SK-N-DZ (cell line): ENCODE measurements at places on chromosomes 4 and X.

DNA sequence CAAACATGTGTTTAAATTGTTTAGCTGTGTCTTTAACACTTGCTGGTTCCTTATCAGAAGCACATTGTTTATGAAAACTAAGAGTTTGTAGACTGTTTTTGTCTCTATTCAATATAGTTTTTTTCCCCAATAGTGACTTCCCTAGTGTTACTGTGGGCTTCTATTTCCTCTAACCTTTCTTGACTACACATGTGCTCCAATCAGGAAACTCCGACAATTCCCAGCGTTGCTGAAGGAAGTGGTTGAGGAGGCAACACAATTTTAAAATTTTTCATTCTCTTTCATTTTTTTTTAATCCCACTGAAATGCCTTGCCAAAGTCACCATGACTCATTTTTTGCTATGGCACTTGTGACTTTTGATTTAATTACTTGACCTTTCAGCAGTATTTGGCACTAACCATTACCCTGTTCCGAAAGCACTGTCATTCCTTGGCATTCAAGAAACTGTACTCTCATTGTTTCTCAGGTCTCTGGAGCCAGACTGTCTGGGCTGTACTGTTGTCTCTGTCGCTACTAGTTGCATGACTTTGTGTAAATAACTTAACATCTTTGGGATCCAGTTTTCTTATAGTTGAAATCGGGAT lies 67.6 kb upstream of the FREM3 start:
- DNase-seq, result no peak

DNA sequence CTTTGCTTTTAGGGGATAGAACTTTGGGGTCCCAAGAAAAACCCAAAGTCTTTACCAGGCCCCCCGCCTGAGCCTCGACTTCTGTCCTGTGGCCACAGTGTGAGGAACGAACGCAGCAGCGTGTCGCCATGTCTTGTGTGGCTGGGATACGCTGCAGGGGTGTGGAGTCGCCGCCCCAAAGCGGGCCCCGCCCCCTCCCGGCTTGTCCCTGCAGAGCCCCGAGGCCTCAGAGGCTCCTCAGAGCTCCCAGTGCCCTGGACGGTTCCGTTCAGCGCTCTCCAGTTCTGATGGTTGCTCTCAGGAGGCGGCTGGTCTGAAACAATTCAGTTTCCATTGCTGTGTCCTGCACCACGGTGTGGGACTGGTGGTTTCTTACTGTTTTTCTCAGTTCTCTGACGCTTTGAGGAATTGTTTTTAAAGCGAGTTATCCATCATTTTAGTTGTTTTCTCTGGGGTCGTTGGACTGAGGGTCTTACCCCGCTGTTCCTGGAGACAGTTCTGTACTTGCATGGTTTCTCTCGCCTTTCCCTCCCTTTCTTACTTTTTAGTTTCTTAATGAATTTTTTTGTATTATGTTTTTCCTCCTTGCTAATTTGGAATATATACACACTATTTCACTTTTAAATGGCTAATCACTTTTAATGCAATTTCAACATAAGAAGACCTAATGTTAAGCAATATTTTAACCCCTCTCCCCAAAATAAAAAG lies 1.6 kb upstream of the IDUA start:
- DNase-seq, result no peak

DNA sequence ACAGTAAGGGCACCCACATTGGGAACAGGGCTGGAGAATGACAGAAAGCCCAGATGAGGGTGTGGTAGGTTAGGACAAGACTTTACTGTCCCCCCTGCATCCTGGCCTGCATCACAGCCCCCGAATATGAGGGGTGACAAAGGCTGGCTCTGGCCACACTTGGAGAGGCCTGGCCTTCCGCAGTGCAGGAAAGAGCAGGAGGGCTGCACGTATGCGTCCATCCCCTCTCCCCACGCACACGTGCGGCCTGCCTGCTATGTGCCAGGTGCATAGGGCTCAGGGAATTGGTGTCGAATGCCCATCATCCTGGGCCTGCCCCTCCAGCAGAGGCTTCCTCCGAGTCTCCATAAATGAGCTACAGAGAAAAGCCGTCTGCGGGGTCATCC lies 80.5 kb downstream of the ABLIM2 start:
- DNase-seq, result no peak

GRCh38 chr4:52687696-52688095 lies 28.6 kb upstream of the USP46 start:
- no peak for DNase-seq

GRCh38 chr4:22488106-22488505 lies 27.8 kb downstream of the ADGRA3 start:
- DNase-seq, result no peak

DNA sequence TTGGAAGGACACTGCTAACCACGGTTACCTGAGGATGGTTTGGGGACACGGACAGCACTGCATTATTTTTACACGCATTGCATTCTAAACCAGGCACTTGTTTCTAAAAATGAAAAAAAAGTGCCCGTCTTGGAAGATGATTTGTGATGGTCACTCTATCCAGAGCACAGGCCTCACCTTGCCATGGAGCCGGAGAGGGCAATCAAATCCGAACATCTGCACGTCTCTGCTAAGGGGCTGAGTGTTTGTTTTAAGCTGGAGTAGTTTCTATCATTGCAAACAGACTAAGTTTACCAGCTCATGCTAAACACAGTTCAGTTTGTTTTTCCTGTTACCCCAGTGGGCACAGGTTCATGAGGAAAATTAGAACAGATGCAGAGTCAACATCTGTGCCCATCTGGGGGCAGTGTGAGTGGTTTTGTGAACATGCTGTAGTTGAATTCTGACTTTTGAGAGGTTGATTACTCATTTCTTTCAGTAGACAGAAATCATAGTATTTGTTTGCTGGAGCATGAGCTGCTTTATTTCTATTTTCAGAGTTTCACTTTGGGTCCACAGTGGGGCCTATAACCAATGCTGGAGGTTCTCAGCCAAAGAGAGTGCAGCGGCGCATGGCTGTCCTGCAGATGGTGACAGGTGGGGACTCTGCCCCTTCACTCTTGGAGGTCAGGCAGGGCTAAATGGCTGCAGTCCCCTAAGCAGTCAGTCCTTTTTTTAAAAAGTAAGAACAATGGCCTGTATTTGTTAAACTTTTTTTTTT lies 65.4 kb upstream of the ENPP6 start:
- no peak for DNase-seq

DNA sequence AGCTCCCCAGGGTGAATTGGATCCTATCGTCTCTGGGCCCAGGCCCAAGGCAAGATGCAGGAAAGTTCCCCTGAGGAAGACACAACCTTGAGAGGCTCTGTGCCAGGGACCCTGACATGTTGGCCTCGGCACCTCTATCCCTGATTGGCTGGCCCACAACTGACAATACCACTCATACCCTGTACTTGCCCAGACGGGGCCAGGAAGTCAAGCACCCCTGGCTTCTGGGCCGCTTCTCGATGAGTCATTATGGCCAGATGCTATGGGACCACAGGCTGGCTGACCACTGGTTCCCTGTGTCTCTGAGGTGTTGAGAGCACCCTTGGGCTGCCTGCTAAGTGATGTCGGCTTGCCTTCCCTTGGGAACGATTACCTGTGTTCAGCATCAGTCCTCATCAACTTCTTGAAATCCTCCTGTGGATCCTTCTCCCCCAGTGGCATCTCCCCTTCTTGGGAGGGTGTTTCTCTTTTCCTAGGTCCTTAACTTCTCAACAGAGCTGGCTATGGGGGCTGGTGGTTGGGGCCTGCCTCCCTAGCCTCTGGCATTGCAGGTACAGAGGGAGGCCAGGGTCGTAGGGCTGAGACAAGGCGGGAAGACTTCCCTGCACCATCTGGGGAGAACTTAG lies 54.5 kb upstream of the MAMLD1 start:
- DNase-seq, result no peak

DNA sequence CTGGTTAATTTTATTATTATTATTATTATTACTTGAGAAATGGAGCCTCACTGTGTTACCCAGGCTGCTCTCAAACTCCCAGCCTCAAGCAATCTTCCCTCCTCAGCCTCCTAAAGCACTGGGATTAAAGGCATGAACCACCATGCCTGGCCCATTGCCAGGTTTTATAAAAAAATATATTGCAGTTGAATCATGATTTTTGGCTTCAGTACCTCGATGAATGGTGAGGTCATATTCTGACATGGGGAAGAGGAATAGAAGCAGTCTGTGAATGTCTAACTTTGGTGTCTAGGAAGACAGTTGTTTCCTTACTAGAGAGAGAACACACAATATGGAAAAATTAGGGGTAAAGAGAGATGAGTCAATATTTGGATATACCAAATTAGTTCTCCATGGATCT lies 32.0 kb downstream of the CCSER1 start:
- DNase-seq, result no peak

DNA sequence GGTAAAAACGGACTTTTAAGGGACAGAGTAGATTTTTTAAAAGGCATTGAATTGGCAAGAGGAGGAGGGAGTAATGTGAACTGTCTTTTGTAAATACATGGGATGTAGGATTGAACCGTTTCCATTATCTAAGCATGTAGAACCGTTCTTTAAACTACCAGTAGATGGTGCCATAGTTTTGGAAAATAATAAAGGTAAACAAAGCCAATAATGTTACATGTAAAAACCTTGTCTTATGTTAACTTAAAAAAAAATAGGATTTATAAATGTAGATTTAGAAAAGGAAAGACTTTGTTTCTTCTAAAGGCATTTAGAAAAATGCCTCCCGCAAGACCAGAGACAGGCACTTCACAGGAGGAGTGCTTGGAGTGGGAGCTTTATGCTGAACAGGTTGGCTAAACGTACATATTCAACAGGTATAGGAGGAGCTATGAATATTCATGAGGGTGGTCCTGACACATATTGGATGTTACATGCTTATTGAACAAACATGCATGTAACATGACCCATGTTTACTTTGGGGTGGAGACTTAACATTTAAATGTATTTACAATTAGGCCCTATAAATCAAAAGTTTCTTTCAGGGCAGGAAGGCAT lies 45.5 kb upstream of the FAM241A start:
- DNase-seq, result peak; percentile 45

DNA sequence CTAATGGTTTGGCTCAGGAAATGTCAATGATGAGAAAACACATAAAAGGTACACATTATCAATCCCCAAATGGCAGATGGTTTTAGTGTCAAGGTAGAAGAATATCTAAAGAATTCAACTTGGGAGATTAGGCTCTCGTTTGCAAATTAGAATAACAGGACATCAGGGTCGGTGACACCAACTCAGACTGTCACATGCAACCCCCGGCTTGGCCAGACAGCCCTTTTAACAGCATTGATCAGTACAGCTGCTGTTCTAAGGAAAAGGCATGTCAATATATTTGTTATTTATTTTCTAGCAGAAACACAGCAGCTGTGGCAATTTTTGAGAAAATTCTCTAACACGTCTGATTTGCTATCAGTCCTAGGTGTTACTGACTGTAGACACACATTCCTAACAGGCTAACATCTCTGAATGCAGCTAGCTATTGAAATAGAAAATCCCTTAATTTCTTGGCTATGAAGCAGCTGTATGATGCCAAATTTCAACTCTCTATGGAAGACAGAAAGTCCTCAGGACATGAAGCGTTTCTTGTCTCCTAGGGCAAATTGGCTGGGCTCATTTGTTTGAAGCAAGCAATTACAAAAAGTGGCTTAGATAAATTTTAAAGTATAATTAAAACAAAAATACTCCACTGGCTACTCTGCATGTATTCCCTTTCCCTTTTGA lies 269.0 kb upstream of the CXXC4 start:
- no peak for DNase-seq

DNA sequence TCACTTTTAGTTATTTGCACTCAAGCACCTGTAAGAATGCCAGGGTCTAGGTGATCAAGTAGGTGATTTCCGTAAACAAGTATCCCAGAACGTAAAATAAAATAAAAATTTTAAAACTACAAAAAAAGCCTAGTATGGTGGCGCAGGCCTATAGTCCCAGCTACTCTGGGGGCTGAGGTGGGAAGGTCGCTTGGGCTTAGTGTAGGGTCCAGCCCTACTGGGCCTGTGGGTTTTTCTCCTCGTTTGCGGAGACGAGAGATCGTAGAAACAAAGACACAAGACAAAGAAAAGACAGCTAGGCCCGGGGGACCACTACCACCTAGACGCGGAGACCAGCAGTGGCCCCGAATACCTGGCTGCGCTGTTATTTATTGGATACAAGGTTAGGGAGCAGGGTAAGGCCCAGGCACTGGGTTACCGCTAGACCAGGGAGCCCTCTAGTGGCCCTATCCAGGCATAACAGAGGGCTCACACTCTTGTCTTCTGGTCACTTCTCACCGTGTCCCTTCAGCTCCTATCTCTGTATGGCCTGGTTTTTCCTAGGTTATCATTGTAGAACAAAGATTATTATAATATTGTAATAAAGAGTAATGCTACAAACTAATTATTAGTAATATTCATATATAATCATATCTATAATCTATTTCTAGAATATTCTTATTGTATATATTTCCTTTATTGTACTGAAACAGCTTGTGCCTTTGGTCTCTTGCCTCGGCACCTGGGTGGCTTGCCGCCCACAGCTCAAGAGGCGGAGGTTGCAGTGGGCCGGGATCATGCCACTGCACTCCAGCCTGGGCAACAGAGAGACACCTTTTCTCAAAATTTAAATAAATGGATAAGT lies 38.4 kb downstream of the SAGE1 start:
- peak; percentile 38 for DNase-seq

DNA sequence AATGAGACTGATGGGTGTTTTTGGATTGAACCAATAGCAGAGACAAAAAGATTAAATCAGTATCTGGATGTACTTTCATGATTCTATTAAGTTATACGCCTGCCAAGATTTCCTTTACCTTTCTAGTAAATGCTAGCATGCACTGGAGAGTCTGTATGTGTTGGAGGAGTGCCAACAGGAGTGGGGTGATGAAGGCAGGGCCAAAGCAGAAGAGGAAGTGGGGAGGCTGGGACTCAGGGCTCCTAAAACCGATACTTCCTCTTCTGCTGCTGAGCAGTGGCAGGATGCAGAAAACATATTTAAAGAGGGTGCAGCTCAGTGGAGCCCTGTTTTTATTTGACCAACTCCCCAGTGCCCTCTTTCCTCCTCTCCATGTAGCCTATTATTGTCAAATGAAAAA lies 5.6 kb downstream of the CYSLTR1 start:
- no peak for DNase-seq

GRCh38 chr4:75099321-75099720 lies 166.4 kb downstream of the PARM1 start:
- DNase-seq, result no peak

DNA sequence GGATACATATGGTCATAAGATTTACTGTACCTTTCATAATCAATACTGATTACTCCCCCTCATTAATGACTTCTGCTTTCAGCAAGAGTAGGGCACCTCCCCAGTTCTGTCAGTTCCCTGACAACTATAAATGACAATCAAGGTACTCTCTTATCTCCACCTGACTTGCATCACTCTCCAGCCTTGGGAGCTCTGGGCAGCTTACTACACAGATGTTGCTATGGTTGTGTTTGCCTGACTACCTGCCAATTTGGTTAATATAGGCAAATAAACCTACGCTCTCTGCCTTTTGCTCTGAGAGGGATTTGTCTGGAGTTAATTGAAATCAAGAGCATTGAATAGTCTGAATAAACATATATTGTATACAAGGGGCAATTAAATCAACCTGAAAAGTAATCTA lies 22.8 kb upstream of the MAP7D3 start:
- no peak for DNase-seq

GRCh38 chrX:17081511-17081910 lies 135.1 kb downstream of the REPS2 start:
- no peak for DNase-seq

- peak; percentile 37 for DNase-seq
Measured at GRCh38 chrX:130575831-130576389, 174.1 kb downstream of the RBMX2 start.

- DNase-seq, result peak; percentile 30
Measured at GRCh38 chr4:89906777-89907521, 12.3 kb downstream of the MMRN1 start.
